ENCODE measurements at places on chromosomes 7 and 10. TPM values are rescaled to one million over a fixed set of nuclear protein-coding genes. Genes with fewer than 3 reads are reported as not detected.

CEP55 gene
- 6.0 TPM for total RNA-seq

WNT2 gene
- total RNA-seq = 19.9 TPM

GSTK1 gene
- total RNA-seq = 98.8 TPM

SLC29A4 gene
- total RNA-seq = 33.9 TPM

AGMO gene
- 1.1 TPM for total RNA-seq

RNLS gene
- 9.4 TPM for total RNA-seq

TYW1B gene
- total RNA-seq = 5.3 TPM

NPFFR1 gene
- total RNA-seq = 0.14 TPM

- no peaks in the 10 kb centered on the region for H3K36me3 ChIP-seq
- DNase-seq = no peak
- H3K27ac ChIP-seq = no peak overlapping the region
- H3K4me1 ChIP-seq = peaks cover 6% of the 10 kb centered on the region
Observed at GRCh38 chr7:80654887-80655340, 16.5 kb downstream of the CD36 start.

DNA sequence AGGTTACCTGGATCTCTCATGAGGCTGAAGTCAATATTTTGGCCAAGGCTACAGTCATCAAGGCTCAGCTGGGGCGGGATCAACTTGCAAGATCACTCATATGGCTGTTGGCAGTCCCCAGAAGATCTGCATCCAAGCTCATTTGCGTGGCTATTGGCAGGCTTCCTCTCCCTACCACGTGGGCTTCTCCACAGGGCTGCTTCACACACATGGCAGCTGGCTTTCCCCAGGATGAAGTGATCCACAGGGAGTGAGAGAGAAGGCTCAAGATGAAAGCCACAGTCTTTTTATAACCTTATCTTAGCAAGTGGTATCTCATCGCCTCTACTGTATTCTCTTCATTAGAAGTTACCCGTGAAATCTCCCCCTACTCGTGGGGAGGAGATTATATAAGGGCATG is 167.4 kb downstream of the TMEM26 start:
- no peak for DNase-seq
- H3K4me3 ChIP-seq = no peak overlapping the region
- peaks cover 5% of the 10 kb centered on the region for H3K4me1 ChIP-seq
- H3K27me3 ChIP-seq = no peaks in the 10 kb centered on the region
- peaks cover 2% of the 10 kb centered on the region for H3K36me3 ChIP-seq

- H3K27ac ChIP-seq = no peak overlapping the region
- DNase-seq = no peak
- H3K4me3 ChIP-seq = no peak overlapping the region
- H3K27me3 ChIP-seq = no peaks in the 10 kb centered on the region
Observed at GRCh38 chr10:121518333-121518732, 79.9 kb downstream of the FGFR2 start.

- H3K4me1 ChIP-seq = no peaks in the 10 kb centered on the region
- DNase-seq = no peak
- H3K27me3 ChIP-seq = no peaks in the 10 kb centered on the region
- no peak overlapping the region for H3K27ac ChIP-seq
- no peaks in the 10 kb centered on the region for H3K36me3 ChIP-seq
- H3K4me3 ChIP-seq = no peak overlapping the region
Observed at GRCh38 chr7:130930681-130931080, 196.7 kb upstream of the KLF14 start.

DNA sequence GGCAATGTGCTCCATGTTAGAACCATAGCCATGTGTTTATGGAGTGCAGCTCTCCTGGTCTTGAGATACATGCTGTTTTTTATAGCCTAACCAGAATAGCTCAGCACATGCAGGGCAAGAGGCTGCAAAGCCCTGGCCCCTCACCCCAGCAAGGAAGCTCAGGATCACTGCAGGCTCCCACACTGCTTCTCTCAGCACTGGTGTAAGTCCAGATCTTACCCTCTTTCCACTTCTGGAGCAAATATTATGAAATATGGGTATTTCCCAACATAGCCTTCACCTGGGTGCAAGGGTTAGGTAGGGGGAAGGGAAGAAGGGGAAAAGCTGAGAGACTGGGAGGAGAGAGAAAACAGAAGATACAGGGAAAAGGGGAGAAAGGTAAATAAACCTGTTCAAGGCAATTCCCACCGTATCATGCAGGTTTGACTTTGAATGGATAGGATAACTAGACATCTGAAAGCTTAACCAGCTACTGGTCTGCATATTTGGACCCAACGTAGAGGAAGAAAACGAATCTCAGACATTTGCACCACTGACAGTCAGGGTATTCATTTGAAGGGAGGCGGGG is 19.7 kb downstream of the SKIDA1 start:
- peak overlapping the region; percentile 7 for H3K27ac ChIP-seq
- DNase-seq = no peak
- no peaks in the 10 kb centered on the region for H3K27me3 ChIP-seq
- no peaks in the 10 kb centered on the region for H3K36me3 ChIP-seq
- H3K4me3 ChIP-seq = no peak overlapping the region

DNA sequence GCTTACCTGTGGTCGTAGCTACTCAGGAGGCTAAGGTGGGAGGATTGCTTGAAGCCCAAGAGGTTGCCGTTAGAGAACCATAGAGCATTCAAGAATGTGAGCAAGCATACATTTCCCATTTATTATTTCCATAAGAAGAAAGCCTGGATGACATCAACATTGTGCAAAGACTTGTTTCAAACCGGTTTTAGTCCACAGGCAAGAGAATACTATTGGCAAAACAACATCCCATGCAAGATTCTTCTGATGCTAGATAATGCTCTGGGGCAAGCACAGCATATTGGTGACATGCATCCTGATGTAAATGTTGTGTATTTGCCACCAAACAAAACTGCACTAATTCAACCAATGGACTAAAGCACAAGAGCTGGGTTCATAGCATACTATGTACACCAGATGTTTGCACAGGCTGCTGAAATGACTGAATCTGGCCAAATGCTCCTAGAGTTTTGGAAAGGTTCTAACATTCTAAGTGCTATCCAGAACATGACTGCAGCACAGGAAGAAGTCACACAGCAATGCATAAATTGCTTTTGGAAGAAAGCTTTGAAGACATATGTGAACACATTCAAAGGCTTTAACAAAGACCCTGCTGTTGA is 42.6 kb downstream of the OTUD1 start:
- no peaks in the 10 kb centered on the region for H3K36me3 ChIP-seq
- peaks cover 4% of the 10 kb centered on the region for H3K4me1 ChIP-seq
- no peak overlapping the region for H3K4me3 ChIP-seq

DNA sequence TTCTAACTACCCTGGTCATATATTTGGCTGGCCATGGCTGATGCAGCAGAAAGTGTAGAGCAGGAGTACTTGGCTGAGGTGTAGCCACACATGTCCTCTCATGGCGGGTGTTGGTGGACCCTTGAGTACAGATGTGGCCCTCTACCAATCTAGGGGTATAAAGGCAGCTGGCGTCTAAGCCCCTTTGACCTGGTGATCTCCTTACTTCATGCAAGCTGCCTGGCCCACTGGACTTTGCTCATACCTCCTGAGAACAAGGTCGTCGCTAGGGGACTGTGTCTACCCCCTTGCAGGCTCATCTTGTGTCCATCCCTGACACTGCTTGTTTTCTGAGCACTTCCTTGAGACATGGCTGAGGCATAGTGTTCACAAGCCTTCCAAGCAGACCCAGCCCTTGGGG is 287.8 kb downstream of the RPS24 start:
- H3K4me1 ChIP-seq = peaks cover 15% of the 10 kb centered on the region
- no peak for DNase-seq
- no peak overlapping the region for H3K27ac ChIP-seq
- H3K4me3 ChIP-seq = no peak overlapping the region

- peaks cover 3% of the 10 kb centered on the region for H3K27me3 ChIP-seq
- H3K4me3 ChIP-seq = no peak overlapping the region
- no peak overlapping the region for H3K27ac ChIP-seq
- no peaks in the 10 kb centered on the region for H3K36me3 ChIP-seq
- no peak for DNase-seq
Observed at GRCh38 chr7:148114804-148115203, 475.8 kb upstream of the C7orf33 start.

FRMD4A gene
- 42.4 TPM for total RNA-seq

EN2 gene
- not detected for total RNA-seq

- peaks cover 30% of the 10 kb centered on the region for H3K4me1 ChIP-seq
- no peak for DNase-seq
Observed at GRCh38 chr10:50552771-50553535, 70.8 kb downstream of the SGMS1 start.

- H3K4me1 ChIP-seq = peaks cover 7% of the 10 kb centered on the region
- no peaks in the 10 kb centered on the region for H3K27me3 ChIP-seq
- H3K36me3 ChIP-seq = no peaks in the 10 kb centered on the region
- no peak overlapping the region for H3K4me3 ChIP-seq
- no peak for DNase-seq
- no peak overlapping the region for H3K27ac ChIP-seq
Observed at GRCh38 chr10:49577182-49577925, 32.8 kb upstream of the SLC18A3 start.

DNA sequence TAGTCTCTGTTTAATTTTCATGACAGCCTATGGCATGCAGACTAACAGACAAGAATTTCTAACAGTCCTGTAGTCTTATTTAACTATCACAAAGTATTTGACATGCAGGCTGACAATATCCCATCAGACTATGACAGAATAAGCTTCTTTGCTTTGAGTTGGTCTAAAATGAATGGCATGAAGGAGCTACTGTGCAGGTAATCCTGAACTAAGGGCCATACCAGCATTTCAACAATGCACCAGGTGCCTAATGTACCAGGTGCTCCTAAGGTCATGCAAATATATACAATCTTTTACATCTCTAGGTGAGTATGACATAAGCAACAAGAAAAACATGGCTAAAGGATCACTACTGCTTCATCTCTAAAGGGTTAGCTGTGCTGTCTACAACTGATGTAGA is 13.6 kb upstream of the MSS51 start:
- no peaks in the 10 kb centered on the region for H3K27me3 ChIP-seq
- H3K4me1 ChIP-seq = peaks cover 2% of the 10 kb centered on the region
- H3K36me3 ChIP-seq = peaks cover 17% of the 10 kb centered on the region
- H3K27ac ChIP-seq = no peak overlapping the region
- H3K4me3 ChIP-seq = no peak overlapping the region

DNA sequence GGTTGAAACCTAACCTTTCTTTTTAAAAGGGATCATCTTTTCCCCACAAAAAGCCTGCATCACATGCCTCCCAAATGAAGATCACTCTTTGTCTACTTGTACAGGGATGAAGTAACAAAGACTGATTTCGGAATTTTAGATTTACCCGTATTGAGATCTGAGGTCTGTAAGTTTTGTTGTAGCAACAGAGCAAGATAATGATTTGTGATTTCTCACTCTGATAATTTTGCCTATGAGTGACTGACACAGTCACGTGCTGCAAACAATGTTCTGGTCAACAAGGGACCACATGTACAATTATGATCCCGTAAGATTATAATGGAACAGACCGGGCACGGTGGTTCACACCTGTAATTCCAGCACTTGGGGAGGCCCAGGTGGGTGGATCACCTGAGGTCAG is 31.3 kb downstream of the ARL5B start:
- H3K4me1 ChIP-seq = peaks cover 7% of the 10 kb centered on the region
- no peak overlapping the region for H3K27ac ChIP-seq
- H3K27me3 ChIP-seq = no peaks in the 10 kb centered on the region
- H3K4me3 ChIP-seq = no peak overlapping the region
- no peak for DNase-seq

DNA sequence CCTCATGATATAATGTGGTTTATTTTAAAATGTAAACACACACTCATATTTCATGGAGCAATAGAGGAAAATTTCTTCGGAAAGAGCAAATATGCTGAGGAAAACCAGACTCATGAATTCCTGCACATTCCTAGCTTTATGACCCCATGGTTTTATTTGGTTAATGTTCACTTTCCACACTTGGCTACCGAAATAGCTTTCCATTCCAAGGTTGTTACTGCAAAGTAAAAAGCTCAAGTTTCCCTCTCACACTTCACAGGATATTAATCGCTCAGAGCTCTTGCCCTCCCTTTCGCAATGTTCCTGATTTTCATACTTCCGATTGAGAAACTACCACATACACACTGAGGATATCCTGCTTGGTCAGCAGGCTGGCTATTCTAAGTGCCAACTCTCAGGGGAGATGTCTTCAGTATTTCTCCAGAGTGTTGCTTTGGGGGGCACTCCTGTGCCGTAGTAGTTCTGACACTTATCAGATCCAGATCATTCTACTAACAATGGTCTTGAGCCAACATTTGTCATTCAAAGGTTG is 77.5 kb upstream of the STEAP1B start:
- H3K27me3 ChIP-seq = no peaks in the 10 kb centered on the region
- peaks cover 6% of the 10 kb centered on the region for H3K4me1 ChIP-seq
- H3K27ac ChIP-seq = peak overlapping the region; percentile 26
- H3K4me3 ChIP-seq = no peak overlapping the region
- no peak for DNase-seq
- H3K36me3 ChIP-seq = no peaks in the 10 kb centered on the region

DNA sequence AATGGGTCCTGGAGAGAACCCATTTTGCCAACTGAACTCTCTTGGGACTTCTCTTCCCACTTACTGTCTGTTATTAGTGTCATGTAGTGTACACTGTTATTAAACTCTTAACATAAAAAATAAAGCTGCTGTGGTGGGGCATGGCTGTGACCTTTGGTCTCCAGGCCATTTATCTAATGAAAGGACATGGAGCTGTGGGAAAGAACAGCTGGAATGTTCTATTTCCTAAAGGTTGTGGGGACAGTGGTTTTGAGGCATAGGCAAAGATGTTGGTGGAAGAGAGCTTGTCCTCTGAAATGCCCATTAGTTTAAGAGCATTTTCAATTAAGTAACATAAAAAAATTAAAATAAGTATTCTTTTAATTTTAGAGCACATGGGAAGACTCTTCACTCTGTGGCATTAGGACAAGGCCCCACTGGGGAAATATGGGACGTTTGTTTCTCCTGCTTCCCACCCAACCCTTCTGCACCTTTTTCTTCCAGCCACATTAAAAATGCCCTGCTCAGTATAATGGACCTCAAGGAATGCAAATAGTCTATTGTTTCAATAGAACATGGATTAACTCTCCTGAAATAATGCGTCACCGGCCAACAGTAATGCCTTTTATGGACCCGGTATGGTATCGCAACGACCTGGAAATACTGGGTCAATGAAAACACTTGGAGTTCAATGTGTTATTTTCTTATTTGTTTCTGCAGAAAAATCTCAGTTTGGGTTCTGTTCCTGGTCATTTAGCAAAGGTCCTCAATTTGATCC is 149.6 kb downstream of the BUB3 start:
- H3K36me3 ChIP-seq = no peaks in the 10 kb centered on the region
- H3K4me1 ChIP-seq = no peaks in the 10 kb centered on the region
- DNase-seq = no peak
- H3K27me3 ChIP-seq = peaks cover 25% of the 10 kb centered on the region
- H3K27ac ChIP-seq = no peak overlapping the region

CFAP69 gene
- 4.8 TPM for total RNA-seq

CARD11 gene
- total RNA-seq = 9.8 TPM

CLCN1 gene
- 0.11 TPM for total RNA-seq

GRCh38 chr10:132748545-132749370 is 37.2 kb downstream of the NKX6-2 start:
- no peak overlapping the region for H3K4me3 ChIP-seq
- no peak for DNase-seq
- no peaks in the 10 kb centered on the region for H3K27me3 ChIP-seq
- no peak overlapping the region for H3K27ac ChIP-seq
- peaks cover 7% of the 10 kb centered on the region for H3K36me3 ChIP-seq
- no peaks in the 10 kb centered on the region for H3K4me1 ChIP-seq

FAM241B gene
- 20.9 TPM for total RNA-seq

GRCh38 chr10:6769704-6770417 is 189.8 kb upstream of the PRKCQ start:
- no peak for DNase-seq
- H3K27me3 ChIP-seq = peaks cover 4% of the 10 kb centered on the region
- peaks cover 11% of the 10 kb centered on the region for H3K4me1 ChIP-seq
- no peak overlapping the region for H3K4me3 ChIP-seq
- no peaks in the 10 kb centered on the region for H3K36me3 ChIP-seq

- H3K4me1 ChIP-seq = peaks cover 45% of the 10 kb centered on the region
- no peaks in the 10 kb centered on the region for H3K27me3 ChIP-seq
- H3K36me3 ChIP-seq = no peaks in the 10 kb centered on the region
- H3K27ac ChIP-seq = peak overlapping the region; percentile 91
Observed at GRCh38 chr7:13155188-13155587, 467.8 kb downstream of the ARL4A start.
